ENCODE measurements at places on chromosomes 7 and 10. TPM values are rescaled to one million over a fixed set of nuclear protein-coding genes. Genes with fewer than 3 reads are reported as not detected.
A peak's percentile ranks its signal among the peaks of the same experiment; 100 is the strongest.

DNA sequence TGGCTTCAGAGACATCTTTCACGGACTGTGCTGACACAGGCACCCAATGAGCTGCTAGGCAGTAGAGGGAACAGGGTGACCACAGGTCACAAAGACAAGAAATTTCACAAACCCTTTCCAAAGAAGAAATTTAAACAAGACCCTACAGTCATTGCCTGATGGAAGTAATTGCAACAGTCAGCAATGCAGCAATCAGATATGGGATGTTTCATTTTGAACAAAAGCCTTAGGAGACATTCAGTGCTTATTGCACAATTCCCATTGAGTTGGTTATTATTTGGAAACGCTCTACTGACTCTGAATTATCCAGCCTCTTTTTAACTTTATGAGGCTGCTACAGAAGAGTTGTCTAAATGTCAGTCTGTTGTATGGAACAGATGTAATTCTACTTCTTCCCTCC, 85.5 kb downstream of the ETV1 start:
- DNase-seq = no peak

NUTM2E gene
- 0.16 TPM for total RNA-seq

TMEM176B gene
- 32.7 TPM for total RNA-seq

STAM gene
- total RNA-seq = 25.0 TPM

GRCh38 chr7:55260171-55260570, 105.0 kb upstream of the LANCL2 start:
- peak; percentile 25 for DNase-seq

- no peak for DNase-seq
These were observed 17.9 kb downstream of the SEMA3A start for GRCh38 chr7:84176716-84177115.

DNA sequence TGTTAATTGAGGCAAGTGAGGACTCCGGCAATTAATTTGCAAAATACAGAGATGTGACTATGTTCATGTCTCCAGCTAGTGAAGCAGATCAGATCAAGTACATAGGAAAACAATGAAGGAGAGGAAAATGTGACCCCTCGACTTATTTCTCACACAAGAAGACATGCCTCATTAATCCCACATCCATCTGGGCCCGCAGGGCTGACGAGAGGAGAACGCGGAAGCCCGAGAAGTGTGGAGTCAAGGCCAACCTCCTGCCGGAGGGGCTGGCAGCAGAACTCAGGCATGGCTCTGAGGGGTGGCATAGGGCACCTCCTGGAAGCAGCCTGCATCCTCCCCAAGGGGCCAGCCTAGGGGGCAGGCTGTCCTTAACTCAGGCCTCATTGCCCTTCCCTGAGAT, 54.4 kb downstream of the ZNF503 start:
- DNase-seq = no peak

PCDH15 gene
- 1.2 TPM for total RNA-seq

DNA sequence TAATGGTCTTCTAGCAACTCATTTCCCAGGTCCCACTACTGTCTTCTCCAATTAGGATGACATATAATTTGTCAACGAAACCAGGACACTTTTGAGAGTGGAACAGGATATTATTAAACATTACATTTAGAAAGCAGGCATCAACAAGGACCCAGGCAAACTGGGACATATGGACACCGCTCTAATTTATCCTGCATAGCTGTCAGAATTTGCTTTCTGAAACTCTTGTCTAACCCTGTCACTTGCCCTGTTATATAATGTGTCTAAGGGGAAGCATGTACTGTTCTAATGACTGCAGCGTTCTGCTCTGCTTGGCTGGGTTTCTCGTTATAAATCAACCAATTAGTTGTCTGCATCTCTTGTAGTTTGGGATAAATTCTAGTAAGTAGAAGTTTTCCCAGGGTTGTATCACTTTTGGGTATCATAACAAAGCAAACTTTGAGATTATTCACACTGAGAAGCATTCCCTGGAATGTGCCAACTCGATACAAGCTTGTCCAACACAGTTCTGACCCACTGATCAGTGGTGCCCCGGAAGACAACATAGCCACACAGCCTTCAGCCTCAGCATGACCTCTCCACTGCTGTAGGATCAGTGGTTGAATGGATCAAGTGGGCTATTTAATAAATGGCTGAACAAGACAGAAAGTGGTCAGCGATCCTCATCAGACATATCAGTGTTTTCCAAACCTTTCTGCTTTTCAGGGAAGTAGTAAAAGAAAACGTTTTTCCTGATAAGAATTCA, 228.1 kb downstream of the KIF20B start:
- no peak for DNase-seq
